ENCODE measurements at places on chromosomes 1 and 21.

- no peak for DNase-seq
These were observed 4.6 kb downstream of the SPATC1L start for GRCh38 chr21:46179708-46180078.

DNA sequence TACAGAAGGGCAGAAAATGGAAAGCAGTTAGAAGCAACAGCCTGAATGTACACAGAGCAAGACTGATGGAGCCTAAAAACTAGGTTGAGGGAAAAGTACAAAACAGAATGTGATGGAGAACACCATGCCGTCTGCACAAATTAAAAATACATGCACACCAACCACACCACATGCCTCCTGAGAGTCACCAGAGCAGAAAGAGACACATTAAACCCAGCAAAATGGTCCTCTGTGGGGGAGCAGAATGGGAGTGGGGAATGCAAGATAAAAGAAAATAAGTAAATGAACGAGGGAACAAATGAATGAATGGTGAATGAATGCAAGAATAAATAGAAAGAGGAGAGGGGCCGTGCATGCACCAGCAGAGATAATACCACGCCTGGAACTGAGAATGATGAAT lies 24.1 kb downstream of the PADI2 start:
- no peak for DNase-seq

GRCh38 chr1:172647110-172647564 lies 11.8 kb upstream of the FASLG start:
- peak; percentile 70 for DNase-seq

DNA sequence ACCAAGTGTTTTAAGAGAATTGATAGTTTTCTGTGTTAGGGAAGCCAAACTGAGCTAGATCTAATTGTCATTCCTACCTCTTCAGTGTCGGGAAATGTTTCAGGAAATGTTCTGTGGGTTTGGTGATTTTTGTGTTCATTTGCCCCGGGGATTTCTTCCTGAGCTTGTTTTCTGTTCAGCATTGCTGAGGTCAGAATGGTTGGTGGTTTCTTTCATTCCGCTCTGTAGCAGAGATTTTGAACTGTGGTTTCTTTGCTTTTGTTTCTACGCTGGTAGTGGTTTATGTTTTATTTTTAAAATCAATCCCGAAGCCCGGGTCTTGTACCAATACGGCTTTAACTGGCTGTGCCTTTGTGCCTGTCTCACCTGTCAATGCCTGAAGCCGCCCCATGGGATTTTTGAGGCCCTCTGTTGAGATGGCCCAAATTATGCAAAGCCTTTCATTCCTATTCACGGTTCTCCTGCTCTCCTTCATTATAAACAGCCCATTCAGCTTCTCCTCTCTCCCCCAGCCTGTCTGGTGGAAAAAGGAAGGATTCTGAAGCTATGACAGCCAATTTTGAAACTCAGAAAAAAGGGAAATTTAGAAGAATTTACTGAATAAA lies 417.2 kb upstream of the KAZN start:
- no peak for DNase-seq

DNA sequence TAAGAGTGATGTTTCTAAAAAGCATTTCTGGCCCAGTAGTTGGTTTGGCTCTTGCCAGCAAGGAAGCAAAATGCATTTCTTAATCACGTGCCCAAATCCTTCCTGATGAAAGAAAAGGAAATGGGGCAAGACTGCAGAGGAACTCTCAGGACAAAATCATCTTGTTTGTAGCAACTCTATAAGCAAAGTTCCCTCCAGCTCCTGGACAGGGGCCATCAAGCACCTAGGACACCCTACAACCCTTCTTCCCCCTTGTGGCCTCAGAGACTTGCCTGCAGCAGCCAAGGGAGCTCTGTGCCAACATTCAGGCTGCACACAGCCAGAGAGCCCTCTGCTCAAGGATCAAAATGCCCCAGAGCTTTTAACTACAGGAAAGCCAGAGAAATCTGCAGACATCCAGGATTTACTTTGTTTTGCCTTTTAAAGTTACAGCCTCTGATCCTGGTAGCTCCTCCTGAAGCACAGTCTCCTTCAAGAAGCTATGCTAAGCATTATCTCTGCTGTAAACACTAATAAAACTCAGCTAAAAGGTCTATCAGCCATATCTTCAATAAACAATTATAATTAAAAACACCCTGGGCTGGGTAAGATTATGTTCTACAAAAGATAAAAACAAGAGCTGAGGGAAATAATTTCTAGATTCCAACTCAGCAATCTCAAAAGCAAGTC lies 105.0 kb downstream of the KIAA0319L start:
- DNase-seq: no peak

DNA sequence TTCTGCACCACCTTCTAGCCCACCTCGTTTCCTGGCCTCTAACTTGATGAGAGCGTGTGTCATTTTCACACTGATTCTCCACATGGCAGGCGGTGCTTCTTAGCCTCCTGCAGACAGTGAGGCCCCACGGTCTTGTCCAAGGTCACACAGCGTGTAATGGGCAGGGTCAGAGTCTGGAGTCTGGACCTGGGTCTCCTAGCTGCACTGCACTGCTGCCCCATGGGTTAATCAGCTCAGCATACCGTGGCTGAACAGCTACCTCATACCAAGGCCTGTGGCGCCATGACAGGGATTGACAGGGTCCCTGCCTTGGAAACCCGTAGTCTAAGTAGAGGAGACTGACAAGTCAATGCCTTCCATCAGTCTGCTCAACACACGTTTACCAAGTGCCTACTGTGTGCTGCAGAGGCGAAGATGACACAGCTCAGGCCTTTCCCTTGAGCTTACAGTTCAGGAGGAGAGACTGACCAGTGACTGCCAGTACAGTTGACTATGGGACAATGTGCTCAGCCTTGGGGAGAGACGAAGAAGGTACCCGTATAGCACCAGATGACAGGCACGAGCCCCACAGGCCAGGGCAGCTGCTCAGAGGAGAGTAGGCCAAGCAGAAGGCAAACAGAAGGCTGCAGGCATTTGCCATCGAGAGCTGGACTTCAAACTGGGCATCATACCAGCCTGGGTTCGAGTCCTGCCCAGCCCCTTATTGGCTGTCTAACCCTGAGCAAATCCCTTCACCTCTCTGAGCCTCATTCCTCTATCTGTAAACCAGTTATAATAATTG lies 5.5 kb downstream of the PCSK9 start:
- no peak for DNase-seq

- DNase-seq: no peak
These were observed 101.7 kb upstream of the ETV3 start for GRCh38 chr1:157239936-157240335.

- DNase-seq: no peak
These were observed 2250.4 kb downstream of the MRPL39 start for GRCh38 chr21:23356905-23357304.

- no peak for DNase-seq
These were observed 34.8 kb downstream of the C1orf198 start for GRCh38 chr1:230833511-230833910.

DNA sequence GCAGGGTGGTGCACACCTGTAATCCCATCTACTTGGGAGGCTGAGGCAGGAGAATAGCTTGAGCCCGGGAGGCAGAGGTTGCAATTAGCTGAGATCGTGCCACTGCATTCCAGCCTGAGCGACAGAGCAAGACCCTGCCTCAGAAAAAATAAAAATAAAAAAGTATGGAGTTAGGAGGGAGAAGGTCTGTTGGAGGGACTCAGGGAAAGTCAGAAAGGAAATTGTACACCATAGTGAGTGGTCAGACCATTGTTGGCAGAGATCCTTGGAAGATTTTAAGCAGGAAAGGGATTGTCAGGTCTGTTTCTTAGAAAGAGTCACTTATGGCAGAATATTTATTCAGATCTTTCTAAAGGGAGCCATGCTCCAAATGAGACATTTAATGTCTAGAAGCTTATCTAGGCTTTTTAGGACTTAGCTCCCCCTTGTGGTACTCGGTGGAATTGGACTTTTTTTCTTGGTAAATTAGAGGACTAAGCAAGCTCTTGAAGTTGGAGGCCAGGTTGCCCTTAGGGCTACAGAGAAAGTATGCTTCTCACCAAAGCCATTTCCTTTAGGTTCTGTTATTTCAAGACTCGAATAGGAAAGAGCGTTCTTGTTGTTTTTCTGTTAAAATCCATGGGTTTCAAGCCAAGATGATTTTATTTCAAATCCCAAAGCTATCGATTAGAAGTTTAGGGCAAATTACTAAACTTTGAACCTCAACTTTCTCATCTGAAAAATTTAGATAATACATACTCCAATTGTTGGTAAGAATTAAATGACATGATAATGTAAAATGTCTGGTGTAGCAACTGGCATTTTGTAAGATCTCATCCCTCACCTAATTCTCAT lies 16.5 kb downstream of the MIA3 start:
- peak; percentile 20 for DNase-seq

GRCh38 chr1:220908757-220909156 lies 29.5 kb downstream of the HLX start:
- no peak for DNase-seq

Measured in T-helper 2 cell (primary cell).